PC-9 (cell line): ENCODE measurements at places on chromosomes 3 and 15.
A peak's percentile ranks its signal among the peaks of the same experiment; 100 is the strongest.

DNA sequence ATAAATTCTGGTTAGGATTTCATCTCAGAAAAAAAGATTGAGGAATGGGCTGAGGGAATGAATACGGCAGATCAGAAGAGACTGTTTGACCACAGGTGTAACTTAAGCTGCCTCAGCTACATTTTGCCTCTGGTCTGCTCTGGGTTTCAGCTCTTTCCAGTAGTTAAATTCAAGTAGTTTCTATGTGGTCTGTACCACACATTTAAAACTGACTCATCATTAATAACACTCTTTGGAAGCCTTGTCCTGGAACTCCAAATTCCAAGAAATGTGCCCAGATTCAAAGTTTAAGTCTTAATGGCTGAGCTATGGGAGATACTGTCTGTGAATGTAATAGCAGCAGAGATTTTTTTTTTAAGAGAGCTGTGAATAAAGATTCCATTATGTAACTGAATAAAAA is 133.1 kb upstream of the IGSF10 start:
- no peak for DNase-seq

DNA sequence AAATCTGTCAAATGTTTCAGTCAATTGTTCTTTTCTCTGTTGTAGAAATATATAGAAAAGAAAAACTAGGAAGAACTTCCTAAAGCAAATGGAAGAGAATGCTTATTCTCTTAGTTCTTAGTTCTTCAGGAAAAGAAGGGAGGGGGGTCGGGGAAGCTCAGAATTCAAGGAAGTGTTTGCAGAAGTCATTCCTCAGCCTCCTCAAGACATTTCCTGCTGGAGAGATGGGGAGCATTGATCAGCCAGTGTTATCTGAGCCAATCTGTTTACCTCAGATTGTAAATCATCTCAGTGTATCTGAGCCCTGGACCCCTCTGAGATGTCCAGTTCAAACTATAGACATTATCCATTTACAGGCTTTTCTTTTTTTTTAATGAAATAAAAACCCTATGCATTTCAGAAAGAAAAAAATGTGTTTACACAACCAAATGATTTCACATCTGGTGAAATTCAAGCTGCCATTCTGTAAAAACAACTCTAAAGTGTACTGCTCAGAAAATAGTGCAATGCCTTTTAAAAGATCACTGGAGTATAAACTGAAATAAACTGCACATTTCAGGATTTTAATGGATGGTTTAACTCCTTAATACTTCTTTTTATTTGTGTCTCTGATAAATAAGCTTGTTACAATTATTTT is 460.7 kb downstream of the ROBO1 start:
- DNase-seq: no peak

DNA sequence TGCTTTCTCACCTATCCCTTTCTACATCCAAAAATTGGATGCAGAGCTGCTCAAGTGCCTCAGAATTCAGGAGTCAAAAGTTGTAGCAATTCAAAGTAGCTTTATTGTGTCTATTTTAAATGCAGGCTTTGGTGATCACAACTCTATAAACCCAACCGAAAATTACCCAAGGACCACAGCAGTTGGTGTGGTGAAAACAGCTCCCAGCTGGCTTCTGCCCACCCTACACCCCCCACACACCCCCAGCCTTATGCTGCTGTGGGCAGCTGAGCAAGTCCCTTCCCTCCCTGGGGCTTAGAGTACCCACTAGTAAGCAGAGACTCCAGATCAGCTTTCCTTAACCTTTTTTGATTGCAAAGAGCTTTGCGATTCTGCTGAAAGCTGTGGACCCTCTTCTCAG is 5.8 kb upstream of the HES1 start:
- DNase-seq: no peak

DNA sequence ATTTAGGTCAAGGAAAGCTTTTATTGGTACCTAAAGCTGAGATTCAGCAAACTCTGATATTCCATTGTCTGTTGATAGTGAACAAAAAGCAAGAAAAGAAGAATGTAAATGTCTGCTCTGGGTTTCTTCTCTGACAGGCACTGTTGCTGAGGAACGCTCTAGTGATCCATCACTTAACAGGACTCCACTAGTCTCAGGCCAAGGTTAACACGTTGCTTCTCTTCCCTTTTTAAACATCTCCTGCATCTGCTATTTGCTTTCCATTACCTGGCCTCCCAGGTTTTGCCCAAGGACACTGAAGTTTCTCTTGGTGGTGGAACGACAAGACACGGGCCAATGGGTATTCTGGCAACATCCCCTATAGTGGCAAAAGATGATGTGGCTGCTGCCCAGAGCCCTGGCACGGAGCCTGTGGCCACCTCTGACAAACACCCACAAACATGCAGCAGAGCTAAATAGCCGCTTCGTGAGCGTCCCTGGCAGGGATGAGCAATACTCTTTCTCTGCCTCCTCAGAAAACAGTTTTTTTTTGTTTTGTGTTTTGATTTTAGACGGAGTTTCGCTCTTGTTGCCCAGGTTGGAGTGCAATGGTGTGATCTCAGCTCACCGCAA is 97.8 kb upstream of the AKAP13 start:
- DNase-seq: no peak

DNA sequence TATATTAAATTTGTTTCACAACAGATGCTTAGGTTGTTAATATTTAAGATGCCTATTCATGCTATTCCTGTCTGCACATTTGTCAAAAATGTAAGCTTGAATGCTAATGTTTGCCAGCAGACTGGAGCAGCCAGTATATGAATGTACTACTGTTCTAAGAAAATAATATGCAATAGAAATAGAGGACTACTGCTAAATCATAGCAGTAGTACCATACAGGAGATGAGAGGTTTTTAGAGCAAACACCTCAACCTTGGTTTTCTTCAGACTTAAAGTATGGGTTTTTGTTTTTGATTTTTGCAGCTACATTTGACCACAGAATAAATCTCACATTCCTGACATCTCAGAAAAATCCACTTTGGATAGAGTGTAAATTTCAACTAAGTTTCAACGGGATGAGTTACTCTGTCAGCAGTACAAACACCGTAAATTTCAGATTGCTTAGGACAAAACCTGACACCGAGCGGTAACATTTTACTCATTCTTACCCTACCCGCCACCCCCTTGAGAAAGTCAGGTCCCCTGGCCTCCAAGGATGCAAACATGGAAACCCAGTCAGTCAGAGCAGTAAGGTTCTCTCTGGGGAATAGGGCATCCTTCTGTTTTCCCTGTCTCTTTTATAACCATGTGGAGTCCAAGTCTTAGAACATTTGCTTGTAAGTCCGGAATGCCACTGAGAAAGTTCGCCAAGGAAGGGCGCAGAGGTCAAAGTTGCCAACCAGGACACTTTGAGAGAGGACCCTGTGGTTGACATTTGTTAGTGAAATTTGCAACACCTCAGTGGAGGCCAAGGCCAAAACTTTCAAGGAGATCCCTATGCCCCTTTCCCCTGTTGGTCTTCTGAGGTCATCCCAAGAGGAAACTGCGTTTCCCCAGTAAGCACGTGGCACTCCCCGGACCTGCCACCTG is 17.9 kb upstream of the SATB1 start:
- no peak for DNase-seq

GRCh38 chr3:194910414-194910984 is 224.8 kb downstream of the FAM43A start:
- DNase-seq: no peak

DNA sequence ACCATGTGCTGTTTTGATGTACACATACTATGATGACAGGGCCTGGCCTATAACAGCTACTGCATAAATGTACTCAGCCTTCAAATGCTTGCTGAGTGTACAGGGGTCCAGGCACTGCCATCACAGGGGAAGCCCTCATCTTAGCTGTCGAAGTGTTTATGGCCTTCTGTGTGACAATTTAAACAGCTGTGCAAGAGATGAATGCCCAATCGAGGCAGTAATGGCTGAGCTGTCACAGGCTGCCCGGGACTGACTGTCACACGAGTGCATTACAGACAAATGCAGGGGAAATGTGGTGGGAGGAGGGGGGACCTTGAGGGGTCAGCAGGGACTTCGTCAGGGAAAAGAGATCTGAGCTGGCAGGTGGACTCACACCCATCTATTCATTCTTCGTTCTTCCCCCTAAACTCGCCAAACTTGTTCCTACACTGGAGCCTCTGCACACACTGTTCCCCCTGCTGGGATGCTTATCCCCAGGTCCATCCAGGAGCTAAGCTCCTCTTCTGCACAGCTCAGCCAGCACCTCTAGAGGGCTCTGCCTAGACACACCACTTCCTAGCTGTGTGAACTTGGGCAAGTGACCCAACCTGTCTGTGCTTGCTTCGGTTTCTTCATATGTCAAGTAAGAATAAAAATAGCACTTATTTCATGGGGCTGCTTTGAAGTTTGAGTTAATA is 156.2 kb upstream of the IQSEC1 start:
- DNase-seq: peak; percentile 81

DNA sequence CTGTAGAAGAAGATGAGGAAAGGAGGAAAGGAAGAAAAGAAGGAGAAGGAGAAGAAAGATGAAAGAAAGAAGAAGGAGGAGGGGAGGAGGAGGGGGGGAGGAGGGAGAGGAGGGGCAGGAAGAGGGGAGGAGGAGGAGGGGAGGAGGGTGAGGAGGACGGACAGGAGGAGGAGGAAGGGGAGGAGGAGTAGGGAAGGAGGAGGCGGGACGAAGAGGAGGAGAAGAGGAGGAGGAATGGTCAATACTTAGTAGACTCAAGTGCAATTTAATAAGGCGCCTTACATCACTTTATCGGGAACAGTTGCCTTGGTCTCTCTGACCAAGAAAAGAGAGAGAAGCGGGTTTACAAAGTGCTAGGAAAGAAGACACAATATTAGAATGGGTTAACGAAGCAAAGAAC is 23.7 kb upstream of the NR2E3 start:
- DNase-seq: no peak

DNA sequence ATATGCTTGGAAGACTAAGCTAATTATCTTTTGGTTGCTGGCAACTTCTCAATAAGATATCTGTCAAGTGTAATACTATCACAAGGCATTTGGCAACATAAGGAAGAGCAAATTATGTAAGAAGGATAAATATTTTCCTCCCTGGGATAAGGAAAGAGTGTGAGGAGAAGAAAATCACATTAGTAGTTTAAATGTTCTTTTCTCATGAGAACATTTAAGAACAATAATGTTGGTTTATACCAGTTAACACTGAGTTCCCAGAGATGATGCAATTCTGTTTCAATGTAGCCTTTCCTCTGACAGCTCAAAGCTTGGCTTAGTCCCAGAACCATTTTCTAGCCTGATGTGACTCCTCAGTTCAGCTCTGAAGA is 66.1 kb upstream of the NPHP3 start:
- DNase-seq: no peak

GRCh38 chr3:48567500-48567899 is 3.9 kb upstream of the UCN2 start:
- no peak for DNase-seq

DNA sequence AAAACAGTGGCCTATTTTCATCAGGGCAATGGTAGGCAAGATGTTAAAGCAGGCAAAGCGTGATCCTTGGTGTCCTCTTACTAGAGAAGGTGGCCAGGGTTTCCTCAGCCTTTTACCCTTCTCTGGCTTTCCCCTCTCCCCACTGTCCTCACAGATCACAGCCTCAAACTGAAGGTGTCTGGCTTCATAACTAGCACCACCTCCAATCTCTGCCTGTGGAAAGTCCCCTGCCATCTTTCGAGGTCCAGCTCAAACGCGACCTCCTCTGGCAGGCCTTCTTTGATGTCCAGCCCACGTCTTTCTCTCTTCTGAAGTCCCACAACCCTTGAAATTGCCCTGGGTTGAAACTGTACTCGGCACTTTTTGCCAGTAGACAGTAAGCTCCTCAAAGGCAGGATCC is 35.9 kb downstream of the CYP19A1 start:
- DNase-seq: no peak

- no peak for DNase-seq
These were observed 17.5 kb upstream of the CORO2B start for GRCh38 chr15:68561171-68561900.

DNA sequence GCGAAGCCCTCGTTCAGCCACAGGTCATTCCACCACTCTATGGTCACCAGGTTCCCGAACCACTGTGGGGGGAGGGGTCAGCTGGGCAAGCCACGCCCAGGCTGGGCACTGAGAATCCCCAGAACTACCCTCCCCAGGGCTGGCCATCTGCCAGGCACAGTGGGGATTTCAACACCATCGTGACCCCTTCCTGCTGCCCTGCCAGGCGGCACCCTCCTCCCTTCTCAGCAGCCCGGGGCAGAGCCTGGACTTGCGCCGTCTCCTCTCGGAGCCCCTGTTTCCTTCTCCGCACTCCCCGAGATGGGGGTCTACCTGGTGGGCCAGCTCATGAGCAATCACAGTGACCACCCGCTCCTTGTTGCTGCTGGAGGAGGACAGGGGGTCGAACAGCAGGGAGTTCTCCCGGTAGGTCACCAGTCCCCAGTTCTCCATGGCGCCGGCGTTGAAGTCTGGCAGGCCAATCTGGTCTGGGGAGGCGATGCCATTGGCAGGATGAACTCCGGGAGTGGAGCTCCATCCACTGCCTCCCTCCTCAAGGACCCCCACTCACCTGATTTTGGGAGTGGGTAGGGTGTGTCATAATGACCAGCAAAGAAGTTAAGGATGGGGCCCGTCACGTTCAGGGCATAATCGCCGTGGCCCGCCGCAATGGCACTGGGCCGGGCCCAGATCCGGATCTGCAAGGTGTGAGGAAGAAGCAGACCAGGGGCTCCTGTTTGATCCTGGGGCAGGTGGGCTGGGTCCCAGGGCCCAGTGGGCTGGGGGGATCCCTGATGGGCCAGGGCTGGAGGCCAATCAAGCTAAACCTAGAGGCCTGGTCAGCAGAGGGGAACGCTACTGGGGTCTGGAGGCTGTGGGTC is 10.5 kb downstream of the ANPEP start:
- no peak for DNase-seq

DNA sequence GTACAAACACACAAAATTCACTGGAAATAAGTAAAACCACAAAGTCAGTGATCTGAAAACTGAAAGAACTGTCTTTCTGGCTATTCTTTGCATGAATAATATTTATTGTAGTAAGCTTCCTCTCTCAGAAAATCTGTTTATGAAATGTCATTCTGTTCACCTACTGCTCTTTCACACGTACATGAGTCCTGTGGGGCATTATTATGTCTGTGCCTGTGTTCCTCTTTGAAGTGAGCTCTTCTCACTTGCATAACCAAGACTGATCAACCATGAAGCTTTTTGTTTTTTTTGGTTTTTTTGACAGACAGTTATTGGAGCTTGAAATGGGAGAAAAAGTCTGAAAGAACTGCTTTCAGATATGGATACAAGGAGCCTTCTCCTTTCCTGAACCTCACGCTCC is 195.8 kb downstream of the PLCH1 start:
- no peak for DNase-seq

DNA sequence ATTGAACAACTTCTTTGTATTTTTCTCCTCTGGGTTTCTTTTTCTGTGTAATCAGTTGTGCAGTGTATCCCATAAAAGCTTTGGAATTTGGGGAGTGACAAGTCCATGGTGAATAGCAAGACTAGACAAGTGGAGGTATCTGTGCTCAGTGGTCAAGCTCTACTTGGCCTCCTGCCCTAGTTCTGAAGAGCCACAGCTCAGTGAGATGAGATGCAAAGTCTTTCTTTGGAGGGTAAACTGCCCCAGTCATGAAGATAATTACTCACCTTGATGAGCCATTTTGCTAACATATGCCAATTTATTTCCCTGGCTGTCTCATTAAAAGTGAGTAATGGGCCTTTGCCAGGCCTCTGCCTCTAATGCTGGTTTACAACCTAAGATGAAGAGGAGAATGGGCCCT is 271.2 kb upstream of the TRIM42 start:
- DNase-seq: no peak
